Activated CD4-positive, alpha-beta T cell treated with anti-CD3 and anti-CD28 coated beads, Interleukin-2, amount 50 U/mL, for 24 hours (primary cell): ENCODE measurements at places on chromosomes 13 and 19.
A peak's percentile ranks its signal among the peaks of the same experiment; 100 is the strongest.

GRCh38 chr13:30615866-30616541, 1.7 kb upstream of the USPL1 start:
- peak; percentile 7 for DNase-seq

GRCh38 chr19:4365791-4366665, 22.7 kb downstream of the MPND start:
- DNase-seq = no peak

GRCh38 chr19:55015126-55015525, 22.9 kb downstream of the GP6 start:
- no peak for DNase-seq

GRCh38 chr13:111312944-111313590, 7.4 kb upstream of the TEX29 start:
- DNase-seq = no peak

DNA sequence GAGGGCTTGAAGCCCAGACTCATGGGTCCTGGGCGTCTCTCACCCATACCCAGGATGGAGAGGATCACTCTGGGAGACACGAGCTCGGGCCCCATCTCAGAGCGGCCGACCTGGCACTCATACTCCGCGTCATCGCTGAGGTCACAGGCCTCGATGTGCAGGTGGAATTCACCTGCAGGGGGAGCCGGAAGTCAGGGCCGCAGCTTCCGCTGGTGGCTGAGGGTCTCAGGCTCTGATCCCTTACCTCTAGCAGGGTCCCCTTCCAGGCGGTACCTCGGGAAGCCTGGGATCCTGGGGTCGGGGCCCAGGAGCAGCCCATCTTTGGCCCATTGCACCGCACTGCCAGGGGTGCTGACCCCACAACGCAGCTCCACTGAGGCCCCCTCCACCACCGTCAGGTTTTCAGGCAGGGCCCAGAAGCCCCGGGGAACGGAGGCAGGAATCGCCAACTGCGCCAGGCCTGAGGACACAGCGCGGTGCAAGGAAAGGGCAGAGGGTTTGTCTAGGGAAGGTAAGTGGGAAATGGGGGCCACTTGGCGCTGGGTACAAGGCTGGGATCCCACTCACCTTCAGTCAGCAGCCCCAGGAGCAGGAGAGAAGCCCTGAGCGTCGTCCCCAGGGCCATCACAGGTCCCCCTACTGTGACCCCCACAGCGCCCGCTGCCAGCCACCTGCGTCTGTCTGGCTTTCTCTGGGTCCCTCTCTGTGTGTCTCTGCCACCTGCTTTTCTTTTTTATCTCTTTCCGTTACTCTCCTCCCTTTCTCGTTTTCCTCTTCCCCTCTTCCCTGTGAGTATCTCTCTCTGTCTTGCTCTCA, 883 bp downstream of the NPHS1 start:
- DNase-seq = no peak

DNA sequence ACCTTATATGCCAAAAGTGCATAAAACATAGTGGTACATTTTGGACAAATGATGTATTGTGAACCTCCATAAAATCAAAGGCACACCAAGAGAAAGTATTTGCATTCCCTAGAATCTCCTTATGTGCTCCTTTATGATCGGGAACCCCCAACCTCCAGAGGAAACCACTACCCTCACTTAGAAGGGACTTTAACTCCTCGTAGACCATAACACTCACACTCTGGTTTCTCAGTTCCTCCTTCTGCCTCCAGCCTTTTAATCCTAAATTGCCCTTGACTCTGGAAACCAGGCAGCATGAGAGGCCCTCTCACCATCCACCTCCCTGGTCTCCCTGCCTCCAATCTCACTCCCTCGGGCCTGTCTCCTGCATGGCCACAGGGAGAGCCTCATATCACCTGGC, 9.8 kb upstream of the KCNN4 start:
- DNase-seq = no peak
